ENCODE measurements at places on chromosomes 3 and 15.

- DNase-seq, result no peak
Observed at GRCh38 chr3:124263168-124263567, 271.2 kb upstream of the ROPN1 start.

- DNase-seq, result no peak
Observed at GRCh38 chr3:8317661-8318649, 183.7 kb upstream of the LMCD1 start.

DNA sequence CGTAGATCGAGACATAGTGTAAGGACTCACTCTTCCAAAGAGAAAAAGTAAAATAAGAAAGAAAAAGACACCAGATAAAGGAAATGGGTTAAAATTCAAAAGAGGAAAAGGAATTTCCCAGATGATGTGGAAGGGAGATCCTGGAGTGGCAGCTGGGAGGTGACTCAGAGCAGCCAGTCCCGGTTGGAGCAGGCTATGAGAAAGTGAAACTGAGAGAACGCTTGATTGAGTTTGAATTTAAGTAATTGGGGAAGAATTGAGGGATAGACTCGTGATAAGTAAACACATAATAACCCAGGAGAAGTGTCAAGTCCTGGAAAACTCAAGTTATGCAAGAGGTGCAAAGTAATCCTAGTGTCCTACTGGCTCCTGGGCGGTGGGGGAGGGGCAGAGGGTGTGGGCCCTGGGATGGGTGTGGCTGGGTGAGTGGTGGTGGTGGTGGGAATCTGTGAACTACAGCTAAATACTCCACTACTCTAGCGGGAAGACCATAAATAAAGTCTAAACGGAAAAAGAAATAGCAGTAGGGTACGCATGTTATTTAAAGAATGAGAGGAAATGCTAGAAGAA lies 1.2 kb downstream of the PRR20G start:
- DNase-seq, result no peak

DNA sequence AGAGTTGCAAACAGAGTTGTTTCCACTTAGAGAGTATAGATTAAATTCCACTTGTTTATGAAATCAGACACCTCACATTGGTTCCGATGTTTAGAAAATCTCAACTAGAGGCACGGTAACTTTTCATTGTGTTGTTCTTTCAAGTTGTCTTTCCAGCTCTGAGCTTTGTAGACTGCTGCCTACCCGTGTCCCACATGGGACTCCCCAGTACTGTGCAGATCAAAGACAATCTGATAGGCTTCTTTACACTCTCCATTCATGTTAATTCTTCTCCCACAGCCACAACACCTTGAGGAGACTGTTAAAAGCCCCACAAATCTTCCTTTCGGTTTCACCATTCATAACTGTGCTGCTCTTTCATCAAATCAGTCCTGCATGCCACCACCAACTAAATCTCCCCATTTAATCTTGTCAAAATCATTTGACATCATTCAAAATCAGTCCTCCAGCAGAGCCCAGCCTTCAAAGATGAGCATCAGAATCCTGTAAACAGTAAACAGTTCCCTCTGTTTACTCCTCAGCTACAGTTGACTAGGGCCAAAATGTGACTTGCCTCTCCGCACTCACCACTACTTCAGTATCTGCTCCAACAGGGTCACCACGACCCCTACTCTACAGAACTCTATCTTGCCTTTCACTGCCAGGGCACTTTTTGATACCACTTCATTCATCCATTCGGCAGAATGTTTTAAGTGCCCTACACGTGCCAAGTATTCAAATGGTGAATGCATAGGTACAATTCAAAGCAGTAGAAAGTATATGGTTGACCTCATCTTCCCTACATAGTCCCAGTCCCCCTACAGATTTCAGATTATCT lies 8.3 kb downstream of the ANXA2 start:
- no peak for DNase-seq

GRCh38 chr3:11091088-11091590 lies 63.2 kb upstream of the HRH1 start:
- no peak for DNase-seq

GRCh38 chr15:43845421-43845820 lies 18.6 kb downstream of the WDR76 start:
- DNase-seq, result no peak

DNA sequence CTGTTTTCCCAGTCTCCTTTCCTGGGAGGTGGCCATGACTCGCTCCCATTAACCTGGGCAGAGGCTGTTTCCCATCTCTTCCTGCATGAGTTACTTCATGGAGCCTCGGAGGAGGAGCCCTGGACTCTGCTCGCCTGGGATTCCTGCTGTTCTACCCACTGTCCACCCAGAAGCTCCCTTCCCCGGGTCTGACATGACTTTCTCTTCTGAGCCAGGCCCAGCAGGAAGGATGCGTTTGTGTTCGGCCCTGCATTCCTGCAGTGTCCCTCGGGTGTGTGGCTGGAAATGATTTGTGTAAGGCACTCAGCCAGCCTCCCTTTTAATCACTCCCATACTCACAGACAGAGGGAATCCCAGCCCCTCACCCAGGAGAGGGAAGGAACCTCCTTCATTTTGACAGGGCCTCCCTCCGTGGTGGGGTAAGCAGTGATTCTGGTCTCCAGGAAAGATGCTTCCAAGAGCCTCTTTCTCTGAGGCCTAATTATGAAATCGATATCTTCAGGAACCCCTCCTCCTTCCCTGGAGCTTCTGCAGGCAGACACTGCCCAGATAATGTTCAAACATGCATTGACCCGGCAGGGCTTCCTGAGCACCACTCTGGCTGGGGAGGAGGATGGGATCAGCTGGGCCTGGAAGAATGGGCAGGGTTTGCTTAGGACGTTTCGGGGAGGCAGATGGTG lies 41.6 kb upstream of the DLG1 start:
- no peak for DNase-seq

DNA sequence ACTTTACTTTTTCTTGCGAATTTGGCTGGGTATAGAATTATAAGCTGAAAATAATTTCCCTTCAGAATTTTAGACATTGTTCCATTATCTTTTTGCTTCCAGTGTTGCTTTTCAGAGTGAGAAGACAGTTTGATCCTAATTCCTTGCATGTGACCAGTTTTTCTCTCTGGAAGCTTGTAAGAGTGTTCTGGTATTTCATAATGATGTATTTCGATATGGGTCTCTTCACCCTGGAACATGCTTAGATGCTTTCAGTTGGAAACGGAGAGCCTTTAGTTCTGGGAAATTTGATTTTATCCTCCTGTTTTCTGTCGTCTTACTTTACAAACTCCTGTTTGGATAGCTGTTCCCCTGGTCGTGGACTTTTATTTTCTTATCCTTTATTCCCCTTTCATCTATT lies 13.9 kb downstream of the ALPK3 start:
- no peak for DNase-seq

DNA sequence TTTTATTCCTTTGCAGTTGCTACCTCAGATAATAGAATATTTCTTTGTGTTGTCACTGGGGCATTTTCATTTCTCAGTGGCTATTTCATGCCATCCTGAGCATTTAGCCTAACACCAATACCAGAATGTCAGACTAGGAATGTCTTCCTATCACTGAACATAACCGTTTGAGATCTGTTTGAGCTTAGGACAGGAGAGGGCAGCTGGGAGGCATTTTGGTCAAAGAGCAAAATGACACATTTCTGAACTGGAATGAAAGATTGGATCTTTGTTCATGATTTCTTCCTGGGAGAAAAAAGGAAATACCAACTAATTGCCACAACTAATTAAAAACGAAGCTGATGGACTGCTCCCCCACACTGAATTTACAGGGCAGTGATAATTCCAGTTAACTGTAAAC lies 921.3 kb upstream of the NR2F2 start:
- DNase-seq, result no peak

- DNase-seq, result no peak
Observed at GRCh38 chr3:12960497-12960896, 112.7 kb downstream of the IQSEC1 start.

GRCh38 chr3:48446043-48446424 lies 503 bp upstream of the ATRIP start:
- DNase-seq, result no peak

- DNase-seq, result no peak
Observed at GRCh38 chr3:29226706-29227105, 54.2 kb upstream of the RBMS3 start.

GRCh38 chr3:6079561-6080179 lies 781.2 kb upstream of the GRM7 start:
- DNase-seq, result no peak

- no peak for DNase-seq
Observed at GRCh38 chr15:50930792-50931191, 22.3 kb downstream of the AP4E1 start.

GRCh38 chr15:70264014-70264582 lies 166.4 kb upstream of the TLE3 start:
- DNase-seq, result no peak

DNA sequence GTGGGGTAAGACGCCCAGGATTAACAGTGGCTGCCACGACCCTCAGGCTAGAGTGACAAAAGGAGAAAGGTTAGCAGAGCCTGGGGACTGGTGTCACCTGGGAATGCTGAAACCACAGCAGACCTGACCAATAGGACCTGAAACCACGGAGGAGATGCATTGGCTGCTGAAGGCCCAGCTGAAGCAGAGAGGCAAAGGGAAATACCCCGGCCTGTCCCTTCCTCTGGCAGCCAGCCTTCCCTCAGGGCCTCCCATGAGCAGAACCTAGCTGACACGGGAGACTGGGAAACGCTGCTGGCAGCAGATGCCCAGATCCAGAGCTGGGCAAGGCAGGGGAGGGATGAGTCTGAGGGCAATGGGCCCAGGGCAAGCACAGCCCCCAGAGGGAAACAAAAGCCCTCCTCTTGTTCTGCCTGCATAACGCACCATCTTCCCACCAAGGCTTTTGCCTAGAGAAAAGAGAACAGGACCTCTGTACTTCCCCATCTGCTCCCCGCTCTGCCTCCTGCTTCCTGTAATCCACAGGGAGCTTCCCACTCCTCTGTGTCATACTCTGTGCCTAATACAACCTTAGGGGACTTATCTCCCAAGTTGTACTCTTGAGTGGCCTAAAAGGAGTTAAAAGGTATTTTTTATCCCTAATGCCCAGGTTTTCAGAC lies 216.2 kb downstream of the ABHD5 start:
- no peak for DNase-seq

- no peak for DNase-seq
Observed at GRCh38 chr15:33089878-33090757, 104.4 kb downstream of the FMN1 start.

GRCh38 chr15:63727542-63727941 lies 106.2 kb downstream of the HERC1 start:
- no peak for DNase-seq

DNA sequence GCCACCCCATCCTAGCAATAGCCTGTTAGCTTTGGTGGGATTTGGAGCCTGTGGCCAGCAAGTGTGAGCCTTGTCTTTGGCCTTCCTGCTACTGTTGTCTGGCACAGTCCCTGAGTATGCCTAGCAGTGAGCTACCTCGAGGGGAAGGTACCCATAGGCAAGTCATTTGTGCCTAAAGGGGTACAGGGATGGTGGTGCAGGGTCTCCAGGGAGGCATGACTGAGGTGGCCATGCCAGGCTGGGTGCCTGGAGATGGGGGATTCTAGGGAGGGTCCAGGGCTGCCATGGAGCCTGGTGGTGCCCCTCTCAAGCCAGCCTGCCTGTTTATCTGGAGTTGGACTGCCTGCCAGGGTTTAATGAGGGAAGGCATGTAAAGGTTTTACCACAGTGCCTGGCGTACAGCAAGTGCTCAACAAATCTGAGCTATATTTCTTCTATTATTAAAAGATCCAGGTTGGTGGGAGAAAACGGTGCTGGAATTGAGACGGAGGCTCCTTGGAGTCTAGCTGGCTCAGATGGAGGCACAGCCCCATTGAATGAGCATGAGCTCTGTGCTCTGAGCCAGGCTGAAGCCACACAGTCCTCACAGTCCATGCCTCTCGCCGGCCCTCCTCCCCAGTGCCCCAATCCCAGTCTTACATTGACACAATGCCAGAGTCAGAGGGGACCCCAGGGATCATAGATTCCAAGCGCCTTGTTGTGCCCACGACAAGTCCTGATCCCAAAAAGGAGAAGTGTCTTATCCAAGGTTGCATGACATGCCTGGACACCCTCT lies 76.2 kb downstream of the CORO2B start:
- DNase-seq, result no peak

DNA sequence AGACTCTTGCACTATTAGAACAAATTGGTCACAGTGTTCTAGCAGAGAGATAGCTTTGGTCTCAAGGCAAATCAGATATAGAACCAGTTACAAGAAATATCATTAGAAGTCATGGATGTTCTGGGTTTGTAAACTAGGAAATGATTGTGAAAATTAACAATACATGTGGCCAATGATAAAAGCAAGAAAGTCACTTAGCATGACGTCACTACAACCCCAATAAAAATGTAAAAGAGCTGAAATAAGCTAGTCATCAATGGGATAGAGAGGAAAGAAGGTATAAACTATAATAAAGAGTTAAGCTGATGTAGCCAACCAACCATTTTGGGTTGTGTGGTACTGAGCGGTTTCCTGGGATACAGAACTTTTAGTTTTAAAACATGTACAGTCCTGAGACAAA lies 32.1 kb upstream of the KCNH8 start:
- DNase-seq, result no peak

- no peak for DNase-seq
Observed at GRCh38 chr15:47366884-47367283, 350.4 kb upstream of the SEMA6D start.

GRCh38 chr15:32898414-32898813 lies 180.6 kb downstream of the GREM1 start:
- no peak for DNase-seq

GRCh38 chr15:31342781-31343626 lies 16.4 kb downstream of the KLF13 start:
- no peak for DNase-seq

- no peak for DNase-seq
Observed at GRCh38 chr3:168889666-168890065, 773.8 kb downstream of the MECOM start.

GRCh38 chr15:62856466-62857246 lies 185.9 kb upstream of the TPM1 start:
- DNase-seq, result no peak

DNA sequence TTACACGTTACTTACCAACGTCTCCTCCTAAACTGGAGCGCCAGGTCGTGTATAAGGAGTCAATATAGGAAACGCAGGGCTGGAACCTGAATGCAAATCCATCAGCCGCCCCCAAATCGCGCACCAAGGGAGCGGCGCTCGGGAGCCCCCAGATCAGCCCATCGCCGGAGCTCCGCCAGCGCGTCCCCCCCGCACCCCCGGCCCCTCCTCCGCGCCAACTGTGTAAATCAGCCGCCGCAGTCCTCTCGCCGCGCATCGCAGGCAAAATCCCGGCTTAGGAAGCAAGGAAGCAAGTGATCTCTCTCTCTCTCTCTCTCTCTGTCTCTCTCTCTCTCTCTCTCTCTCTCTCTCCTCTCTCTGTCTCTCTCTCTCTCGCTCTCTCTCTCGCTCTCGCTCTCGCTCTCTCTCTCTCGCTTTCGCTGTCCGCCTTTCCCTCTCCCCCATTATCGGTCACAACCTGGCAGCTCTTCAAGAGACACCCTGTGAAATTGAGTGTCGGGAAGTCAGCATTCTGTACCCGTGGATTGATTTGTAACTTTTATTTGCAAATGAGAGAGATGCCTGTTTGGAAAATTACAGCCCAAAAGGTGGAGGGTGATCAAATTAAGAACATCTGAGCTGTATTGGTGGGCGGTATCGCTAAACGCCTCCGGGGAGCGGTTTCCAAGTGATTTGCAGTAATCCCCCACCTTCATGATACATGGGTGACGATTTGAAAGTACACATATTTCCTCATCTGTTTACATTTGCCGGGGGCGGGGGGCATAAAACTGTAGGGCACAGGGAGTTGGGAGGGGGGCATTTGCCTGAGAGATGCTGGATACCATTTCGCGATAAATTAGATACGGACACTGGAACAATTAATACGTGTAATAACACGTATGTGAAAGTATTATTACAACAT lies 645 bp upstream of the SLITRK3 start:
- no peak for DNase-seq
